ENCODE measurements at places on chromosomes 2 and 18. TPM values are rescaled to one million over a fixed set of nuclear protein-coding genes. Genes with fewer than 3 reads are reported as not detected.

The LAMA1 gene
- total RNA-seq, result 0.98 TPM

DNA sequence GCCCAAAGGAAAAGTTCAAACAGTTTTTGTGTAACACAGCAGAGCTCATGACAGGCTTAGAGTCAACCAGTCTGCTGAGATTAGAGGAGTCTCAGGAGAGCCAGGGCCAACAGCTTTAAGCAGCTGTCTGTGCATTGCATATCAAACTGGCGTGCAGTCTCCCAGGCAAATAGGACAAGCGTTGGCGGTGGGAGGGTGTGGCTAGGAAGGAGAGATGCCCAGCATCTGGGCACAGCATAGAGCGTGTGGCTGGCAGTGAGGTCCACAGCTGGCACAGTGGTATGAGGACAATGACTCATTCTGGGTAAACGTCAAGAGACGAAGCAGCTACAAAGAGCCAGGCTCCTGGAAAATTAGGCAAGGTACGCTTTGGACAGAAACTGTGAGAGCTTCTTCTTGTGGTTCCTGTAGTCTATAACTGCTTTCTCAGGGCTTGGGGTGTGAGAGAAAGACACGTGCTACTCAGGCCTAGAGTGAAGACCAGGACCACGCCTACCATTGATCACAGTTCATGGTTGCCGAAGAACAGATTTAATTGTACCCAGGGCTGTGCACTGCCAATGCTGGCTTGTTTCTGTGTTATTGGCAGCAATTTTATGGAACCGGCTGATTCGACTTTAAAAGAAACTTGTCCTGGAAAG is 14.8 kb downstream of the ZAP70 start:
- peak; percentile 97 for DNase-seq

DNA sequence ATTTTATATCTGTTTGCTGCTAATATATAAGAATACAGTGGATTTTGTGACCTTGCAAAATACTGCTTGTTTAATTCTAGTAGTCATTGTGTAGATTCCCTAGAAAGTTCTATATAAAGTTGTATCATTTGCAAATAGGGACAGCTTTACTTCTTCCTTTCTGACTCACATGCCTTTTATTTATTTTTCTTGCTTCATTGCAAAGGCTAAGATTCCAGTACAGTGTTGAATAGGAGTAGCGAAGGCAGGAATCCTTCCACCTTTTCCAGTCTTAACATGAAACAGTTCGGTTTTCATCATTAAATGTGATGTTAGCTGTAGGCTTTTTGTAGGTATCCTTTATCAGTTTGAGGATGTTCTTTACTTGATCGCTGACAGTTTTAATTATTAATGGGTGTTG is 58.1 kb downstream of the DGKD start:
- DNase-seq, result no peak

DNA sequence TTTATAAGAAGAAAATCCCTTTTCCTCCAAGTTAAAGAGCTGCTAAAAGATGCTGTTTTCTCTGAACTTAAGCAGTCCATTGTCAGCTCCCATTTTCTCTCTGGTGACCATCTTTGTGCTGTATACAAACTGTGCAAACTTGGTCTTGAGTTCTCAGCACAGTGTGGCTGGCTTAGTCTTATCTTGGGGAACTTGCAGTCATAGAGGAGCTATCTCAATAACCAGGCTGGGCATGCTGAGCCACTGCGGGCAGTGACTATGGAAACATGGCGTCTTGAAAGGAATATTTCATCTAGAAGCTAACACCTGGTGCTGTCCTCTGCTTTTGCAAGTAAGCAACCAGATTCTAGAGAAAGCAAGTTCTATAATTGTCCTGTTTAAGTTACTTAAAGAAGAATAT is 1334.4 kb upstream of the CELF4 start:
- DNase-seq, result no peak

The GTF2A1L gene
- 0.60 TPM for total RNA-seq

The ANO7 gene
- 0.72 TPM for total RNA-seq

- peak; percentile 32 for DNase-seq
Measured at GRCh38 chr2:222944552-222944951, 83.7 kb downstream of the ACSL3 start.

The ZNF396 gene
- 2.2 TPM for total RNA-seq

The CAVIN2 gene
- total RNA-seq, result not detected

DNA sequence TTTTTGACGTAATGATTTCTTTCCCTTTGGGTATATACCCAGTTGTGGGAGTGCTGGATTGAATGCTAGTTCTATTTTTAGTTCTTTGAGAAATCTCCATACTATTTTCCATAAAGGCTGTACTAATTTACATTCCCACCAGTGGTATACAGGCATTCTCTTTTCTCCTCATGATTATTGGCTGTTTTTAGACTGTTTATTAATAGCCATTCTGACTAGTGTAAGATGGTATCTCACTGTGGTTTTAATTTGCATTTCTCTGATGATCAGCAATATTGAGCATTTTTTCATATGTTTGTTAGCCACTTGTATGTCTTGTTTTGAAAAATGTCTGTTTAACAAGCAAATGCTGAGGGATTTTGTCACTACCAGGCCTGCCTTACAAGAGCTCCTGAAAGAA is 9.2 kb upstream of the CD28 start:
- DNase-seq, result no peak

The MSH2 gene
- 48.1 TPM for total RNA-seq

DNA sequence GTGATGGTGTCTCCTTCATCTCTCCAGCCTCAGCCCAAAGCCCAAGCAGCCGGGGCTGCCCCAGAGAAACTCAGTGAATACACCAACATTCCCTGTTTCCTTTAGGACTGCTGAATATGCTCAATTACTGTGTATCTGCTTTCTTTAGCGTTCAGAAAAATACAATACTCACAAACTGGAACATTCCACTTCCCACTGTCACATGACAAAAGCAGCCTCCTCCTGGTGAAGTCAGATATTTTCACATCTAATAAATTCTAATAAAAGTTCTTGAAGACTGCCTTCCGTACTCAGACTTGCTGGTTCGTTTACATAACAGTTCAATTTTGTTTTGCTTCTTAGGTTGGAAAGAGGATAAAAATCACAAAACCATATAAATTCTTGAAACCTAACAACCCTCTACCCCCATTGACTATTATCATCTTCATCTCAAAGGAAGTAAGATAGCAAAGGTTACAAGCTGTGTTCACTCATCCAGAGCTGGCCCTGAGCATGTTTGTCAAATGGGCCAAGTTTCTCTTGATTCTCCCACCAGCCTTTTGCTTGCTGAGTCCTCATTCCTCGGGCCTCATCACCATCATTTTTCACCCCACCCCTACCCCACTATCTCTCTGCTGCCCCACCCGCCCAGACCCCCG is 190.8 kb upstream of the HNRNPA3 start:
- DNase-seq, result no peak

- no peak for DNase-seq
Measured at GRCh38 chr2:22283436-22283835, 1101.5 kb upstream of the KLHL29 start.

DNA sequence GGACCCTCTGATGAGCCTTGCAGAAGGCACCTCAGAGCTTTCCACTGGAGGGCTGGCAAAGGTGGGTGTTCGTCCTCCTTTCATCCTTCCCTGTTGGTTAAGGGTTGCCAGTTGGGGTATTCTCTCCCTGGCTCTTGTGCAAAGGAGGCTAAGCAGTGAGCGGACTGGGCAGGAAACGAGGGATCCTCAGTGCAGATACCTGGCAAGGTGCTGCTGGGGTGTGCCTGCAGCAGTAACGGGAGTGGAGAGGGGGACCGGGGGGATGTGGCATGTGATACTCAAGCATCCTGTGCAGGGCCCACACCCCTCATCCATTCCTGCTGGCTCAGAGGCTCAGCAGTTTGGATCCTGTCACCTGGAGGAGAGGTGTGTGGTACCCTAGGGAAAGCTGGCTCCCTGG is 4.2 kb upstream of the ADCY3 start:
- DNase-seq, result no peak

DNA sequence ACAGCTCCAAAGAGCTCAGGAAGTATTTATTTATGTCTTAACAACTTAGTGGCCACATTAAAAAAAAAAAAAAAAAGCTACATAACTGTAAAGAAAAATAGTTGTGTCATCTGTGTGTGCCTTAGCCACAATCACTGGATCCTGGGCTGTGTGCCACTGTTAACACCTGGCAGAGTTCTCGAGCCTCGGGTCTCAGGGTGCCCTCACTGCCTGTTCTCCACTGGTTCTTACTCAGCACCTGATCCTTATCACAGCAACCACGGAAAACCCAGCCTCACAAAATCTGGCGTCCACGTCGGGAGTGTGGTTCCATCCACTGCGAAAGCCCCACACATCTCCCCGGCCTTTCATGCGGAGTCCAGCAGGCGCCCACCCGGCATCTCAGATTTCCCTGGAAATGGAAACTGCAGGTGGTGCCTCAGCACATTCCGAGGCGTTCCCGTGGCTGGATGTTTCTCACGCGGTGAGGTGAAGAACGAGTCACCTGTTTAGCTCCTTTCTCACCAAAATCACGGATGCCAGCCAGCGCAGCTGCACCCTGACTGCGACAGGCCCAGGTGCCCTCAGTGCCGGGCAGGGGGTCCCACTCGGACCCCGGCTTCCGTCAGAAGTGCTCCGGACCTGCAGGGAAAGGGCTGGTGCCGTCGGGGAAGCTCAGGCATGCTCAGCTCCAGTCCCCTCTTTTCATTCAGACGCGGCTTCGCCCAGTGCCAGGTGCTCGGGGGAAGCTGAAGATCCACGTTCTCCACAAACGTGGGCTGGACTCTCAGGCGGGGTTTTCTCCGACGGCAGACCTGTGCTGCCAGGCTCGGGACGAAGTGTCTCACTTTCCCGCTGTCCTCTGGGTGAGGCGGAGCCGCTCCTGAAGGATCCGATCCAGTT is 198.7 kb upstream of the SALL3 start:
- DNase-seq, result no peak

- peak; percentile 99 for DNase-seq
Measured at GRCh38 chr2:47076586-47077441, 78.3 kb downstream of the STPG4 start.

- no peak for DNase-seq
Measured at GRCh38 chr2:4762951-4763376, 929.2 kb upstream of the SOX11 start.

GRCh38 chr18:4400911-4401310 is 54.2 kb downstream of the DLGAP1 start:
- DNase-seq, result no peak

GRCh38 chr2:72682061-72682460 is 143.8 kb downstream of the EXOC6B start:
- DNase-seq, result no peak

DNA sequence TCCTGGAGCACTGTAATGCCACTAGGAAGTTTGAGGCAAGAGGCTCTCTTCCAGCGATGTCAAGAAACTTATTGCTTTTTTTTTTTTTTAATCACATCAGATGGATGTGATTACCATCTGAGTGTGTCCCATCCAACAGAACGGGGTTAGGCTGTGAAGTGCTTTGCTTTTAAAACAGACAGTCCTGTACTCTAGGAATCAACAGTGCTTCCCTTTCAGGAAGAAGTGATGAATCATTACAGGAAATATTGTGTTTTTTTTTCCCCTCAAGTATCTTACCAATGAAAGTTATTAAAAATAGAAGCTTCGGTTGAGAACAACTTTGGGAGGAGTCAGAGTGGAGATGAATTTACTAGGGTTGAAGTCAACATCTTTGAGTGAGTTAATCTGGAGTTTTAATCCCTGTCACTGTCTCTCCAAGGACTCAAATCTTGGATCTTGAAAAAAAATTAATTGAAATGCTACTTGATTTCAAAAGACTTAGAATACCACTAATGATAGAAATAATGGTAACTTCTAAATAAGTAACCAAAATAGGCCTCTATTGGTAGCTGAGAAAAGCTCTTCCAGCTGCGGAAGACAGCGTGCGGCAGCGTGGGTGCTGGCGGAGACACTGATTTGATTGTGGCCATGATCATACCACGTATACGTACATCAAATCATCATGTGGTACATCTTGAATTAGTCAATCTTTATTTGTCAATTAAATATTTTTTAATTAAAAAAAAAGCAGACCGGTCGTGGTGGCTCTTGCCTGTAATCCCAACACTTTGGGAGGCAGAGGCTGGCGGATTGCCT is 45.5 kb downstream of the GATA6 start:
- peak; percentile 54 for DNase-seq

- DNase-seq, result peak; percentile 37
Measured at GRCh38 chr2:137437386-137437785, 526.9 kb upstream of the HNMT start.

The RAB17 gene
- total RNA-seq, result 3.6 TPM

The INHBB gene
- total RNA-seq, result 0.24 TPM

The ZNG1B gene
- 45.5 TPM for total RNA-seq

The LINC00305 gene
- total RNA-seq, result not detected

DNA sequence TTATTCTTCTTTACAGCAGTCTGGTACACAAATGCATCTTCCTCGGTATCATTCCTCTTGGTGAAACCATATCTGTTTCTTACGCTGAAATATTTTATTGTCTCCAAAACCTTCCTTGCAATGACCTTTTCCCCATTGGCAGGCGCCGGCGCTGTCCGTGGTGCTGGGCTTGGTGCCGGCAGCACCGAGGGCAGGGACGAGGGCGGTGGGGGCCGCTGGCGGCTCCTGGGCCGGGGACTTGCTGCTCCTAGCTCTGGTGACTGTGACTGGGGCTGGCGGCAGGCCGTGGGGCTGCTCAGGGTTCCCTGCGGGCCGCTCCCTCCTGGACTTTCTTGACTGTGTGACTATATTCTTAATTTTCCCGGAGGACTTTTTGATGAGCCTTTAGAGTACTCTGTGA is 72.5 kb downstream of the GPR39 start:
- DNase-seq, result peak; percentile 38

DNA sequence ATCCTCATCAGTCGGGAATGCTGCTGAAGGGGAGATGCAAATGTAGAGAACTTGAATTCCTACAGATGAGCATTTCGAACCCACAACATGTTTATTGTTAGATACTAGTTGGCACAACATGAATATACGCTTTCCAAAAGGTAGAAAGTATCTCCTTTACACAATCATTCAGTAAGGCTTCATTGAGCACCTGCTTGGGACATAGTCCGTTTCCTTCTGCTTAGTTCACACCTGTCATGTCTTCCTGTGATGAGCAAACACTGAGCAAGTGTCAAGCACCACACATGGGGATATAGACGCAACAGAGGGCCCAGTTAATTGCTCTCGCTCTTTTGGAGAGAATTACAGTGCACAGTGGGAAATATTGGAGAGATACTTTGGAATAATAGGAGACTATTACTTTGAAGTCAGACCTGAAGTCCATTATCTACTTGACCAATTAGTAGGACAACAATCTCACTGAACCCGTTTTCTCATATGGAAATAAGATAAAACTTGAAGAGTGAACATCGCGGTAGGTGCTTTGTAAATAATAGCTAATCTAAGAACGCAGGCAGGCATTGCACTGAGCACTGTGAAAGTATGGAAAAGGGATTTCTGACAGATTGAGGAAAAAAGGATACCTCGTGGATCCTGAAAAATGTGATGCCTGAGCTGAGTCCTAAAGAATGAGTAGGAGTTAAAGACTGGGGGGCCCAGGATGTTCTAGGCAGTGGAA is 1.2 kb downstream of the CPSF3 start:
- DNase-seq, result no peak

The ASXL3 gene
- not detected for total RNA-seq

- peak; percentile 98 for DNase-seq
Measured at GRCh38 chr2:241268716-241269445, 46.6 kb downstream of the HDLBP start.

The ZDBF2 gene
- 9.6 TPM for total RNA-seq

- DNase-seq, result no peak
Measured at GRCh38 chr2:205682971-205683501, 735 bp downstream of the NRP2 start.

The PDCD1 gene
- not detected for total RNA-seq

Data from RPMI7951 (cell line).